NCI-H187 (cell line): ENCODE measurements at places on chromosomes 12 and 14.
A peak's percentile ranks its signal among the peaks of the same experiment; 100 is the strongest.

DNA sequence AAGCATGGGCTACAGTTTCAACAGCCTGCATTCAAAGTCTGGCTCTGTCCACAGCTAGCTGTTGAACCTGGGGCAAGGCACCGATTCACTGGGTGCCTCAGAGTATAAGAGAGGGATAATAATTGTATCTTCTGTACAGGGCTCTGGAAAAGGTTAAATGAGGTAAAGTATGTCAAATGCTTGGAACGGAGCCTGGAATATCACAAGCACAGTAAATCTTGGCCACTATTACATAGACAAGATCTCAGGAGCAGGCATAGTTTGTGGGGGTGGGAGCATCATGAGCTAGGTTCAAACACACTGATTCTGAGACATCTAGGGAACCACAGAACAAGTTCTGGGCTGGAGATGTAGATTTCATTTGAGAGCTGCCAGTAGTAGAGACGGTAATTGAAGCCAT is 203.7 kb upstream of the NUDT4 start:
- DNase-seq, result no peak

DNA sequence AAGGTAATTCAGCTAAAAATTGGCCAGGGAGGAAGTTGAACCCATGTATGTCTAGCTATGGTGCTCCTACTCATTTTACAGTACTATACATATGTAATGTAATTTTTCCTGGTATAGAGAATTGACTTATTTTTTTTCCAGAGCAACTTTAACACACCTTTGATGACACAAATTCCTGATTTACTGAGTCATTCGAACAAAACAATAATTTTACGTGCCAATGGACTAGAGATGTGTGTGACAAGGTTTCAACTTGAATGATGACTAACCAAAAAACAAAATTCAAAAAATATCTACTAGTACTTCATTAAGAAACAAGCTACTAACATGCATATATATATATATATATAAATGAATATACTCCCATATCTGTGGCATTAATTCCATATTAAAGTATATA is 180.5 kb downstream of the KITLG start:
- DNase-seq, result no peak

DNA sequence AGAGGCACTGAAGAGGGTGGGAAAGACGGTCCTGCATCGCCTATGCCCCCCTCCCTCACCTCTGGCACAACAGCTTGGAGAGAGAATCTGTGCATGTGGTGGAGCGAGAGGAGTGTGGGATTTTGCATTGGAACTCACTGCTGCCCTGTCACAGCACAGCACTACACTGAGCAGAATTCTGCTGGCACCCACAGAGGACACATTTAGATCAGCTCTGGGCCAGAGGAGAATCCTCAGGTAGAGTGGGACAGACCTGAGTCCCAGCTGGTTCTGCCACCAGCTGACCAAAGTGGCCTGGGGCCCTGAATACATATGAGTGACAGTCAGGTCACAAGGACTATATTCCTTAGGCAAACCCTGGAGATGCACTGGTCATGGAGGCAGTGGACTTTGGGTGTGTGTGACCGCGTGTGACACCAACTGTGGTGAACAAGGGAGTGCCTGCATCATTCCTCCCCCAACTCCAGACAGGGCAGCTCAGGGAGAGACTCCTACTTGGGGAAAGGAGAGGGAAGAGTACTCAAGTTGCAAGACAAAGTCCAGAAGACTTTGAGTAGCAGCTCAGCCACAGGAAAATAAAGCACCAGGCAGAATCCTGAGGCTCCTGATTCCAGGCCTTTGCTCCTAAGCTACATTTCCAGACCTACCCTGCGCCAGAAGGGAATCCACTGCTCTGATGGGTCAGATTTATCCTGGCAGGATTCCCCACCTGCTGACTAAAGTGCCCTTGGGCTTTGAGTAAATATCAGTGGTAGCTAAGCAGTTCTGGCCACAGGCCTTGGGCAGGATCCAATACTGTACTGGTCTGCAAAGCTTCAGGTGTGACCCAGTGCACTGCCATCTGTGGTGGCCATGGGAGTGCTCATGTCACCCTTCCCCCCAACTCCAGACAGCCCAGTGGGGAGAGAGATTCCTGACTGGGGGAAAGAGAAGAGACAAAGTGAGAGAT is 10.6 kb upstream of the ACOT1 start:
- no peak for DNase-seq

DNA sequence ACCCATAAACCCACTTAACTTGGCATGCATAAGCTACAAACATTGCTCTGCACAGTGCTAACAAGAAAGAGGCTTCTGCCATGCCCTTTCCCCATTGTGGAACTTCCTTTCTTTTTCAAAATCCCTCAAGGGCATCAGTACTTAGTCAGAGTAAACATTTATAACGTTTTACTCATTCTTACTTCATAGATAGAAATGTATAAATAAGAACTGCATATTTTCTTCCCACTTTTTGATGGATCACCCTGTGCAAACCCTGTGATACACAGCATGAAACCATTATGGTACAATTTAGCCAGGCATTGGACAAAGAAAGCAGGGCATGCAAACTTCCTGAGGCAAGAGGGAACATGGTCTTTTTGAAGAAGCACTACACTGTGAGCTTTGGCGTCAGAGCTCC is 113.8 kb upstream of the FOXG1 start:
- DNase-seq, result no peak

GRCh38 chr12:72272091-72272661 is at the start of gene TRHDE:
TSS of gene TRHDE (plus strand) at chr12:72272370. CDS start at chr12:72272644, 274 bp downstream.
- DNase-seq, result peak; percentile 50

DNA sequence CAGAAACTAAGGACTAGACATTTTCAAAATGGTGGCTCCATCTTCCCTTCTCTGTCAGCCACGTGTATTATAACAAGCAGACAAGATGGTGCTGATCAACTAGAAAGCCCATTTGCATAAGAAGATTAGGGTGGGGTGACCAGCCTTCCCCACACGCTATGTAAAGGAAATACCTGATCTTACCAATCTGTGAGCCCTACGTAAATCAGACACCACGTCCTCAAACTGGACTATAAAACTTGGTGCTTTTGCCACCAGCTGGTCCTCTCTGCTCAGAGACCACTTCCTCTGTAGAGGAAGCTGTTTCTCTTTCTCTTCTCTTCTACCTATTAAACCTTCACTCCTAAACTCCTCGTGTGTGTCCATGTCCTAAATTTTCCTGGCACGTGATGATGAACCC is 101.1 kb upstream of the PLEKHG7 start:
- no peak for DNase-seq

- DNase-seq, result no peak
Observed at GRCh38 chr12:27094726-27095125, 12.3 kb upstream of the C12orf71 start.

GRCh38 chr12:96810057-96810456 is 97.0 kb upstream of the NEDD1 start:
- DNase-seq, result no peak

DNA sequence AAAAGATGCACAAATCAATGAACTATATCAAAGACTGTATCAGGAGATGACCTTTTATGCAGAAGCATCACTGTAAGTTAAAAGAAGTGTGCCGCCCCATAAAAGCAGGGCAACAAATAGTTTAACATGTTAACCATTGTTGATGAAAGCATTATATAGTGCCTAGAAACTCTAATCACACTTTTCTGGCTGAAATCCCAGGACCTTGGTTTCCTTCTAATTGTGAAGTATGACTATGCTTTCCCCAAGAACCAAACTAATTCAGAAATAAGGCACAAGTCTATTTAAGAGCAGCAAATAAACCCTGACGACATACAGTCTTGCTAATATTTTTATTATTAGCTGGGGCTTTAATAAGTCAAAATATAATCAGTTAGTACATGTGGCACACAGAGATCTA is 21.7 kb downstream of the RACGAP1 start:
- DNase-seq, result no peak

- no peak for DNase-seq
Observed at GRCh38 chr14:92503756-92504491, 9.7 kb upstream of the RIN3 start.

- DNase-seq, result no peak
Observed at GRCh38 chr12:42278128-42278510, 40.1 kb upstream of the YAF2 start.
